Forelimb muscle (tissue), 1 donor: ENCODE measurements at places on chromosomes 3 and 15. TPM values are rescaled to one million over a fixed set of nuclear protein-coding genes. Genes with fewer than 3 reads are reported as not detected.

TTC14 gene
- 39.2 TPM for polyA plus RNA-seq

EPHB1 gene
- polyA plus RNA-seq: 49.5 TPM

GP9 gene
- 0.42 TPM for polyA plus RNA-seq

TNFSF10 gene
- polyA plus RNA-seq: 9.4 TPM

SLC28A2 gene
- 0.13 TPM for polyA plus RNA-seq

DNA sequence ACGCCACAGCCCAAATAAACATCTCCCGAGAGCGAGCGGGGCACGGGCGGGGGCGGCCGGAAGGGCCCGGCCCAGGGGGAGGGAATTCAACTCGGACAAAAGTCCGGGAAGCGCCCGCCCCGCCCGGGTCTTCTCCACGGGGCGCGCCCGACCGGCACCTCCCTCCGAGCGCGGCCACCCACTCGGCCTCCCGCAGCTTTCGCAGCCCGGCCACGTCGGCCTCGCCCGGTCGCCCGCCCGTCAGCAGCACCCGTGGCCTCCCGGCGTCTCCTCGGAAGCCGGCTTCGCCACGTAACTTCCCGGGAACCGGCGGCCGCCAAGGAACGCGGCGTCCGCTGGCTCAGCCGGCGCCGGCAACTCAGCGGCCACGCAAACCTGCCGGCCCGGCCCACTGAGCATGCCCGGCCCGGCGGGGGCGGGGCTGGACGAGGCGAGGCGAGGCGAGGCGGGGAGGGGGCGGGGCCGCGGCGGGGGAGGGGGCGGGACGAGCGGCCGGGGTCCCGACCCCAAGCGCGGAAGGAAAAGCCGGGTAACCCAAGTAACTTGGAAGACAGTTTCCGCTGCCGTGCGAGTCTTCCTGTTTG is at the start of gene TJP1:
TJP1 (minus strand) TSS at position 369 of the 584 bp plus-strand sequence. CDS start 440 bp downstream, outside the sequence.
- no peak for DNase-seq

DNA sequence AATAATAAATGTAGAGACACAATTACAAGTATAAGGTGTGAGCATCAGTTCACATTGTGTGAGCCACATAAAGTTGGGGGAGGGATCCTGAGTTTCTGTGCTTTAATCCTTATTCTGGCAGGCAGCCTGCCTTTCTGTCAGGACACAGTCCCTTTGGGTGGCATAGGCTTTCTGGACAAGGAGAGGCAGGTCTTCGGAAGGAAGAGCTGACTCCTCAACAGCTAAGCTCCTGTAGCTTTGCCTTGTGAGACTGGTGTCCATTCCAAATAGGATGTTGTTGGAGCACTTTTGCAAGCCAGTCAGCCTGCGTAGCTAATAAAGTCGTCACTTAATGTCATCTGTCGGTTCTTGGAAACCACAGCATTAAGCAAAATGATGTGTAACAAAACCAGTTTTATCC is 151.9 kb upstream of the MCTP2 start:
- no peak for DNase-seq

DNA sequence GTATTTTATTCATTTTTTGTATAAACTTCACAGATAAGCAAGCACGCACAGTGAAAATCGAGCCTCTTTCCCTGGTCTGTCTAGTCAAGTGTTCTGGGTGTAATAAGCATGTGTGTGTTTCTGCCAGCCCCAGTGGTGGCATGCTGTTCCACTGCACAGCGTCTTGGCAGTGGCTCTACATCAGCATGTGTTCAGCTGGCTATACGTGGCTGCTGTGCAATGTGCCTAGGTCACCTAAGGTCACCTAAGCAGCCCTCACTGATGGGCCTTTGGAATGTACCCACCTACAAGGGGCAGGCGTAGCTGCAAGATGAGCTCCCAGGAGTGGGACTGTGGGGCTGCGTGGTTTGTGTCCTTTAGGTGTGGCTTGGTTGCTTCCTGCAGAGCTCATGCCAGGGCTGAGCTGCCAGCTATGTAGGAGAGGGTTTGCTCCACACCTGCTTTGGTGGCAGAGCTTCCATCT is 4.9 kb downstream of the LIMD1 start:
- no peak for DNase-seq

DNA sequence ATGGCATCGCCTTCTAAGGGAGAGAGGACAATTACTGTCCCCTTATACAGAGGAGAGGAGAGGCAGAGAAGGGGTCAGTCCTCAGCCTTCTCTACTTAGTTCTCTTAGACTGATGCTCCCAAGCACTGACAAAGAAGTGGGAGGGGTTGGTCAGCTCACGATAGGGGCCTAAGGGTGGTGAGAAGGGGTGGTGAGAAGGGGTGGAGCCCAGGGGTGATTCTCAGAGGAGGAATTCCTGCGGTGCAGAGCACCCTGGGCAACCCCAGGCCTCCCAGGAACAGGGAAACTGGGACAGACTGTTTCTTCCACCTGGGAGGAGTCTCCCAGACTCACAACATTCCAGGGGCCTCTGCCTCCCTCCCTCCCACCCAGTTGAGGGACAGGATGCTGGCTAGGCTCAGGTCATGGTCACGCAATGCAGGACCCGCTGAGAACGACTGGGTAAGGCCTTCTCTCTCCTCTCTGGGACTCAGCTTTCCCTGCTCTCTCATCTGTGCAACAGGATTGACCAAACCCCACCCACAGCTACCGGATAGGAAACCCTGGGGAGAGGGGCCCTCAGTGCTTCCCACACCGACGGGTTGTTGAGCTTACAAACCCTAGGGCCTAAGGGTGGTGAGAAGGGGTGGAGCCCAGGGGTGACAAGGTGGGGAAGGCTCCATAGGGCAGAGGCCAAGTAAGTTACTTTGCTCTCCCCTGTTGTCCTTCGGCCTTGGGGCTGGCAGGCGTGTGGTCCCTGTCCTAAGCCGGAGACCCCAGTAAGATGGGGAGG is 1.5 kb downstream of the TPRA1 start:
- no peak for DNase-seq

GRCh38 chr3:17874636-17875035 is 132.2 kb upstream of the TBC1D5 start:
- DNase-seq: no peak

GRCh38 chr3:4591669-4592068 is 98.5 kb downstream of the ITPR1 start:
- DNase-seq: no peak

DNA sequence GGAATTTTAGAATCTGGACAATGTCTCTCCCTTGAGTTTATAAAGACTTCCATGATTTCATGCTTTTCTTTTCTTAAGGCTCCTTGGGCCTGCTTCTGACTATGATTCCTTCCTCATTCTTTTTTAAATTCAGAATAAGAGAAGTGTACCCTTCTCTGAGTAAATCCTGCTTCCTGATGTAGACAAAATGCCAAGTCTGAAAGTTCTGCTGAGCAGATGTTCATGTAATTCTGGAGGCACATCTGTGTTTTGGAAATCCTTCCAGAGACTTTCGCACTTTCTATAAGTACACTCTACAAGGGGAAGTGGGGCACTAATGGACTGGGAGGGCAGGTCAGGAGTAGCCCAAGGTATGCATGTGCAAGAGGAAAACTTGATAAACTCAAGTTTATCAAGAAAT is 24.8 kb downstream of the TPM1 start:
- no peak for DNase-seq

GRCh38 chr3:133855002-133855370 is 40.7 kb downstream of the RAB6B start:
- no peak for DNase-seq

DNA sequence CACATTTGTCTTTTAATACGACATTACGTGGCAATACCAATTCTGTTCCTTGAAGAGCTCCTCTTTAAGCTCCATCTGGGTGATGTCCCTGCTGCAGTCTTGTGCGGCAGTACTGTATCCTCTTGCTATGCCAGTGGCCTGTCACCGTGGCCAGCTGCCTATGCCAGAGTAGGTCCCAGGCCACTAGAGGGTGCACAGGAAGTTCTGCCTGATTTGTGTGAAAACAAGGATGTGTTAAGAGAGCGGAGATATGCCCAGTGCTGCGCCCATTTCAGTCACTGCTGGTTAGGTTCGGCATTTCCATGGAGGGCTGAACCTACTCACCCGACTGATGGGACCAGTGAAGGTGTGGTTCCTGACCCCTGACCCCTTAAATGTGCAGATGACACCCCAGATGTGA is 25.2 kb downstream of the NIPA1 start:
- no peak for DNase-seq
